ENCODE measurements at places on chromosomes 13 and 19.

GRCh38 chr19:7638802-7639465 lies 2.0 kb downstream of the STXBP2 start:
- no peak for DNase-seq

GRCh38 chr19:51807111-51807701 lies 12.2 kb downstream of the FPR3 start:
- no peak for DNase-seq

DNA sequence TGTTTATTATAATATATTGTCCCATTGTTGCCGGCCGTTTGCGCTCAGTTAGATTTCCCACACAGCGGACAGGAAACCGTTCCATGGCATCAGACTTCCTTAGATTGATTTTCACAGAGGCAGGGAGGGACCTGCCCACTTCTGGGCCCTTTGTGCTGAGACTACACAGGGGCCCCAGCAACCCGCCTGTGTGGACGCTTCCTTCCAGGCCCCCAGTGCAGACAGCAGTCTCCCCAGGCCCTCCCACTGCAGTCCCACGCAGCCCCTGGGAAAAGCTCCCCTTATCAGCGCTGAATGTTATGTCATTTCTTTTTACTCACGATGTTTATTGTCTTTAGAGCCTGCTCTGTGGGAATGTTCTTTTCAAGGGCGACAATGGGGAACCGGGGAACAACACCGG lies 351.7 kb upstream of the ARGLU1 start:
- no peak for DNase-seq

DNA sequence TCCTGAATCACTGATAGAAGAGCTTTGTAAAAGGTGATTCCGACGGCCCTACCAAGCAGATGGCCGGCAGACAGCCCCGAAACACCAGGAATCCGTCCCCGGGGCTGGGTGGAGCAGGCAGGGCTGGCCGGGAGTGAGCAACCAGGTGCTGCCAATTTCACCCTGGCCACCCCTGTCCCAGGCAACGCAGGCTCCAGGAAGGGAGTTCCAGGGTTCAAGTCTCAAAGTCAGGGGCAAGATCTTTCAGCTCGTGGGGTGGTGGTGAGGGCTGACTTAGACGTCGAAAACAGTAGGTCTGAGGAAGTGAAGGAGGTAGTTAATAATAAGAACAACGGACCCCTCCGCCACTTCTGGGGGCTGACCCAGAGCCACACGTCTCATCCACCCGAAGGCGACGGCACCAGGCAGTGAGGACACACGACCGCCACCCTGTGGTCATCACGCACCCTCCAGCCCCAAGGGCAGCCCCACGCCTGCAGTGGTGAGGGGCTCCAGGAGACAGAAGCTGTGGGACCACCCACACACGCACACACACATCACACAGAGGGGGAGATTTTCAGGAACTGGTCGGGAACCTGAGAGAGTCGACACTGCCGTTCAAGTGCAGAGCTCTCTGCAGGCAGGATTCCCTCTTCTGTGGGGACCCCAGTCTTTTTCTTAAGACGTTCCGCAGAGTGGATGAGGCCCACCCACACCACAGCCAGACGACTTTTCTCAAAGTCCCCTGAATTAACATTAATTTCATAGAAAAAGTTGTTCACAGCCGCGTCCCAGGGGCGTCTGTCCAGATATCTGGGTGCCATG lies 67.2 kb downstream of the SPACA7 start:
- DNase-seq = no peak

DNA sequence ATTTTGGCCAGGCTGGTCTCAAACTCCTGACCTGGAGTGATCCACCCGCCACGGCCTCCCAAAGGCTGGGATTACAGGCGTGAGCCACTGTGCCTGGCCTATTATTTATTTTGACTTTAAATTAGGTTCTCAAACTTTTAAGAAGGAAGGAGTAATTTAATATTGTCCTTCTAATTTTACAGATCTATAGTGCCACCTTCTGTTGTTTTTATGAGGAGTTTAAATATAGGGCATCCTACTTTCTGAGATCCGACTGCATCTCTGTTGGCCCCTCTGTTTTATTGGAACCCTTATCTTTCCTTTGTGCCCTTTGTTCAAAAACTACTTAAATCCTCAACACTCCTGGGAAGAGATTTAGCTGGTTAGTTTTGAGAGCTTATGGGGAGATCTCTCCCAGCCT lies 25.4 kb upstream of the ZMYM5 start:
- DNase-seq = no peak

DNA sequence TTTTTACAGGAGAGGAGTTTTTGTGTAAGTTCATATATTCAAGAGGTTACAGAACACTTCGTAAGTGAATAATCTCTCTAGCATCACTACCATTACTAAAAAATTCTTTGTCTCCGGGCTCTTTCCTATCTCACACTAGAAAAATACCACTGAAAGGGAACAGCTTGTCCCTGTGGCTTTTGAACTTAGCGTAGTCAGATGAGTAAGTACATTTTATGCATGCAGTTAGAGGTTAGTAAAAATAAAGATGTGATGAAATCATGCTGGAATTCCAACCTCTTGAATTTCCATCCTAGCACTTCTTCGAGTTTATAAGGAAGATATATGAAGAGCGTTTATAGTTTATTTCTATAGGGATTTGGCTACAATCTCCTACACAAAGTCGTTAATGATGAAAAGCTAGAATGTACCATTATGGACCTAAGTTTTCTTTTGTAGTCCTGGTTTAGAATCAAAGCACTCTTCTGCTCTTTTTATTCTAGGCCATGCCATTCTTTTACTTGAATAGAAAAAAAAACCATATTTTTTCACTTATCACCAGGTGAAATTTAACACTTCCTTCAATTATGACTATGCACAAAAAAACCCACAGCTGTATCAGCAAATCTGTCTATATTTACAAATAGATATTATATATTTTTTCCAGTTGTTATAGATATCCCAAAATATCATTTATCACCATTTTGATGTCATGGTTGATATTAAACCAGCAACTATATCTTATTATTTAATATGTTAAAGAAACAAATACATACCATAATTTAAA lies 139.9 kb upstream of the PCDH9 start:
- no peak for DNase-seq

- DNase-seq = no peak
These were observed at the start of gene C3 for GRCh38 chr19:6720369-6721137. Gene C3 (minus strand): TSS chr19:6720650. CDS start chr19:6720589, 61 bp downstream.

DNA sequence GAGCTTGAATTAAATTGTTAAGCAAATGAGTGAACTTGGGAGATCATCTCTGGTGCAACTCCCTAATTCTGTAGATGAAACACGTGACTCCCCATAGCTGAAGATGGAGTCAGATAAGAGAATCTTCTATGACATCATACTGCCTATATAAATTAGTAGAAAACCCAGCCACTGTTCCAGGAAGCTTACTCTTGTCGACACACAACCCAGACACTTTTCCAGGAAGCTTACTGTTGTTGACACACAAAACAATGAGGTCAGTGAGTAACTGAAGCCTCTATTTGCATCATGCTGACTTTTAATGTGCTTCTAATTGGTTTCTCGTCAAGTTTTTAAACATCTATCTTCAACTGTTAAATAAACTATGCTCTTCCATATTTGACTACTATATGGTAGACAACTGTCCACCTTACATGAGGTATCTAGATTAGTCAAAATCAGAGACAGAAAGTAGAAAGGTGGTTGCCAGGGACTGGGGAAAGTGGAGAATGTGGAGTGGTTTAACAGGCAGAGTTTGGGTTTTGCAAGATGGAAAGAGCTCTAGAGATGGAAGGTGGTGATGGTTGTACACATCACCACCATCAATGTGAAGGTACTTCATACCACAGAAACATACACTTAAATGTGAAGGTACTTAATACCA lies 168.2 kb downstream of the FGF14 start:
- DNase-seq = no peak
